Stomach (tissue), 19 donors: ENCODE measurements at places on chromosomes 6 and 20.

DNA sequence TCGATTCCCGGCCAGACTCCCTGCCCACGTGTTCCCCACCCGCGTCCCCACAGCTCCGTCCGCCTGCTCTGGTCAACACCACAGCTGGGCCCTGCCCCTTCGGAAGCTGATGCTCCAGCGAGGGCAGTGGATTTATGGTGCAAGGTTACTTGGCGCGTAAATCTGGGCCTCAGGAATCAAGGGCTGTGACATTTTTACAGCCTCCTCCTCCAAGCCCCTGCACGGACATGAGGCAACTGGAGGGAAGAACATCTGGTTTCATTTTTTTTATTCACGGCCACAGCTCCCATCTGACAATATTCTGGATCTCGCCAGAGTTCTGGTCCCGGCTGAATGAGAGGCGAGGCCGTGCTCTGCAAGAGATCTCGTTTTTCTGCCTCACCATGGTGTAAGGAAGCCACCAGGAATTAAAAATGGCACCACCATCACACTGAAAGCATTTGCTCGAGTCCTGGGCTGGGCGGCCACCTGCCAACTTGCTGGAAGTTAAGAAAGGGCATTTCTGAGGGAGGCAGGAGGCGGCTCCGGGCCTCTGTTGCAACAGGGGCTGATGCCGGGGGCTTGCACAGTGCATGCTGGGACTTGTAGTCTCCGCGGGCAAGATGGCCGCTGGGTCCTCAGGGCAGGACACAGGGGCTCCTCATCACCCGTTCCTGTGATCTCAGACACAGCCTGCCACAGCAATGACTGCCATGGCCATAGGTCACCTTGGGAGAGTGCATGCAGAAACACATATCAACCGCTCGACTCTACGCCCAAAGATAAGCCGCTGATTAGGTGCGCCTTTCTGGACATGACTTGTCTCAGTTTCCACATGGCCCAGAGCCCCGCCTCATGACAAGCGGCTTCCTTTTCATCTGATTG is 148.5 kb downstream of the LY86 start:
- DNase-seq = peak; percentile 78

GRCh38 chr20:19872001-19872400 is 113.9 kb downstream of the RIN2 start:
- no peak for DNase-seq

GRCh38 chr6:88165844-88166492 is at the start of gene CNR1:
TSS of gene CNR1 (minus strand) at chr6:88166347. CDS start at chr6:88145274, 21,073 bp downstream.
- DNase-seq = peak; percentile 85

DNA sequence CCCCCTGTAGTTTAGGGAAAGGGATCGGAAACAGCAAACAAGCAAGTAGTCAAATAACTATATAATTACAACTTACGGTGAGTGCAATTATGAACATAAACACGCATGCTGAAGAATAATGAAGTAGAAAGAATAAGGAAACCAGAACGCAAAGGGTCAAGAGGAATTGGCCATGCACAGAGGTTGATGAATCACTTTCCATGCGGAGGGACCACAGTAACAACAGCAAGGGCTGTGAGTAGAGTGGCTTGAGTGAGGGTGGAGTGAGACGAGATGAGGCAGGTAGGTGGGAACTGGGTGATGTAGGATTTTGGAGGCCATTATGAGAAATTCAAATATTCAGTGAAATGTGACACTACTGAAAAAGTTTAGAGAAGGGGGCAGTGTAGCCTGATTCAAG is 112.2 kb upstream of the LAMP5 start:
- DNase-seq = no peak

GRCh38 chr6:133399426-133399825 is 158.3 kb downstream of the EYA4 start:
- peak; percentile 14 for DNase-seq

GRCh38 chr20:41147767-41148191 is 10.4 kb downstream of the PLCG1 start:
- no peak for DNase-seq

DNA sequence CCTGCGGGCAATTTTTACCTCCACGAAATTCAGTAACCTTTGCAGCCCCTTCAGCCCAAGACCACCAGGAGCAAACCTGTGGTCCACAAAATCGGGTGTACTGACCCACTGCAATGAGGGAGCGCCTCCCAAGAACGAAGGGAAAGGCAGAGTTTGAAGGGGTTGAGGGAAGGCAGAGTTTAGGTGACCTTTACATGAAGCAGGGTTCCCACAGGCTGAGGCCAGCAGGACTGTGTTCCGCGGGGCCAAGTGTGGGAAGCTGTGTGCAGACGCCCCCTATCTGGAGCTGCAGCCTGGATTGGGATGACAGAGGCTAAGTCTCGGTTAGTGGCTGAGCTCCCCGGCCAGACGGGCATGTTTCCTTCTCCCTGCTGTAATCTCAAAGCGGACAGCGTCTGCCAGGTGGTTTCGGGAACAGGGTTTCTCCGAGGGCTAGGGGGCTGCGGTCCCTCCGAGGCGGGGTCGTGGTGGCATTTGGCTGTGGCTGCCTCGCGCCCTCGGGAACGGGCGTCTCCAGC is 826 bp upstream of the PYGB start:
- peak; percentile 80 for DNase-seq

DNA sequence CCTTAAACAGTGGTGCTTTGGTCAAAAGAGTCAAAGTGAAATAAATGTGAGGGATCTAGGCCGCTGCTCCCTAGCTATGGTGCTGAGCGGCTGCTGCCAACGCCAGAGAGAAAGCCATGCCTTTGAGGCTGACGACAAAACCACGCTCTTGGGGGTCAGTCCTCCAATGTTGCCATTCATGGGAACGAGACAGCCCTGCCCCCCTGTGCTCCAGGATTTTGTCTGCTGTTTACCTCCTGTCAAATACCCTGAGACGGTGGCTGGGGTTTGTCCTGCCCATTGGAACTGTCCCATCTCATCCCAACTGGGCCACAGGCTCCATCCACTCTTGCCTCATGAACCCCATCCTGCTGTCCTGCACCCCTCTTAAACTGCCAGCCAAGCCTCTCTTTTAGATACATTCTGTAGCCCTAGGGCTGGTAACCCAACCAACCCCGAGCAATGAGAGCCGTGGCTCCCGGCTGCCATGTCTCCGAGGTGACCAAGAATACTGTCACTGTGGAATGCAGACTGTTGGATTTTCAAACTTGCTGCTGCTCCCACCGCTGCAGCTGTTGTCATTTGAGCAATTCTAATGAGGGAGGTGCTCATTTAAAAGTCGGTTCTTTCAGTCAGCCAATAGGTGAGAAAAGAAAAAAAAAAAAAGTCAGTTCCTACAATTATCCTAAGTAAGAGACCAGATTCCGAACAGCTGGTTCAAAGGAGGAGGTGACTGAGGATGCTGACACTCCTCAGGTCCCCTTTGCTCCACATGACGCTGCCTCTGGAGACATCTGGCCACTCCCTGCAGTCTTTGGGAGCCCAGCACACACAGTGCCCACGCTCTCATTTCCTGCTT is 73.1 kb upstream of the QKI start:
- DNase-seq = no peak

DNA sequence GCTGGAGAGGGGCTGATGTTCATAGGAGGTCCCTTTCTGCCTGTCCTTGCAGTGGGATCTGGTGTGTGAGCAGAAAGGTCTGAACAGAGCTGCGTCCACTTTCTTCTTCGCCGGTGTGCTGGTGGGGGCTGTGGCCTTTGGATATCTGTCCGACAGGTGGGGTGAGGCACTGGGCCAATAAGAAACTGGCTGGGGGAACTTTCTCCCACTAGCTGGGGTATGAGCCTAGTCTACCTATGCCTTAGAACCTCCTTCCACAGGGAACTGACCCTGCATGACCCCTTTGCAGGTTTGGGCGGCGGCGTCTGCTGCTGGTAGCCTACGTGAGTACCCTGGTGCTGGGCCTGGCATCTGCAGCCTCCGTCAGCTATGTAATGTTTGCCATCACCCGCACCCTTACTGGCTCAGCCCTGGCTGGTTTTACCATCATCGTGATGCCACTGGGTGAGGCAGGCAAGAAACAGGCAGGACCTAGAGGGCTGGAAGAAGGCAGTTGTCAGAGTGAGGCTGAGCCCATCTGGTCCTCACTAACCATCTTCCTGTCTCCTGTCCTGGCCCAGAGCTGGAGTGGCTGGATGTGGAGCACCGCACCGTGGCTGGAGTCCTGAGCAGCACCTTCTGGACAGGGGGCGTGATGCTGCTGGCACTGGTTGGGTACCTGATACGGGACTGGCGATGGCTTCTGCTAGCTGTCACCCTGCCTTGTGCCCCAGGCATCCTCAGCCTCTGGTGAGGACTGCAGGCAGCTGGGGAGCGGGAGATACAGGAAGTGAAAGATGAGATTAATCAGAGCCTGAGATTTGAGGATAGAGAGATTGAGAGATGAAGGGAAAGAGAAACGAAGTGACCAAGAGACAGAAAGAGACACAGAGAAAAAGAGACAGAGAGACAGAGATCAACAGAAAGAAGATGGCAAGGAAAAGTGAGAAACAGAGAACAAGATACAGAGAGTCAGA is 1.6 kb downstream of the SLC22A7 start:
- DNase-seq = no peak

GRCh38 chr20:52889225-52889624 is 82.9 kb upstream of the TSHZ2 start:
- no peak for DNase-seq

DNA sequence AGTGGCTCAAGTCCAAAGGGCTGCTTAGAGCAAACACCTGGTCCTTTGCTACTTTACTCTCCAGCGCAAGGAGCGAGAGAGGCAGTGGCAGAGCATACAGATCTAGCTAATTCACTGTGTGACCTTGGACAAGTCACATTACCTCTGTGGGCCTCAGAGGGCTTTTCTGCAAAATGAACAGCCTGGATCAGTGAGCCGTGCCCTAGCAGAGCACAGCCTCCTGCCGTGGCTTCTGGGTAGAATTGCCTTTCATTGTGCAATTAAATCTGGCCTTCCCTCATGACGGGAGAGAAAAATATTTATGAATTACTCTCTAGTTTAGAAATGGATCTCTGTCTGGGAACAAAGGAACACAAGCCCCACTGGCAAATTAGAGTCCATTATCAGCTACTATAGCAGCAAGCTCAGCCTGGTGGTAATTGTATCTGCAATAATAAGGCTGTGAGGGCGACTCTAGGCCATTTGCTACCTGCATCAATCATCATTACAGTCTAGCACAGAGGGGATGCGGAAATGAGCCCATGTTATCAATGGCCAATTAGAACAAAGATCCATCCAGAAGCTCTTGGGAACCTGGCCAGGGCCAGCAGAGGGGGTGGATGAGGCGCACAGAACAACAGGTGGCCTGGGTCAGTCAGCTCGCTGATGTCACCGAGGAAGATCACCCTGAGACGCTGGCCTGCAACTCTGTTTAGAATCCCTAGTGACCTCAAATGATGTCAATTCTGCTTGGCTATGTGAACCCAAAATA is 114.2 kb upstream of the LY86 start:
- peak; percentile 66 for DNase-seq

- DNase-seq = no peak
These were observed 122.8 kb upstream of the EEF1E1 start for GRCh38 chr6:8225113-8225512.

- no peak for DNase-seq
These were observed 3.2 kb downstream of the GNAS-AS1 start for GRCh38 chr20:58847463-58847862.
